NCI-H1694 (cell line): ENCODE measurements at places on chromosomes 4 and X.

DNA sequence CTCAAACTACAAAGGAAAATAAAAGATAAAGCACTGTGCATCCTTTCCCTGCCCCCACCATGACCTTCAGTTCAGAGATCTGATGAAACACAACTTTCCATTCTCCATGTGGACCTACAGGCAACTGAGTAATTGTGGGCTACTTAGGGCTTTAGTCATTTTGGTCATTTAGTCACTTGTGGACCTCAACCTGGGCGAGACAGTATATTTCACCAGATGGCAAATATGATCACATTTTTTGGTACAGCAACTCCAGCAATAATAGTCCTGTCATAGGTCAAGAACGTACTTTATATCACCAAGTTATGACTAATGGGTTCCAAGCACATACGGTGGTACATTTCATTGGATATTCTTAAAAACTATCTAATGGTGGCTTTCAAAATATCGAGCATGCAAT, 141.2 kb downstream of the PDGFC start:
- no peak for DNase-seq

GRCh38 chr4:107276052-107276451, 239.9 kb upstream of the DKK2 start:
- no peak for DNase-seq

GRCh38 chrX:10619425-10620046, 849 bp downstream of the MID1 start:
- no peak for DNase-seq

DNA sequence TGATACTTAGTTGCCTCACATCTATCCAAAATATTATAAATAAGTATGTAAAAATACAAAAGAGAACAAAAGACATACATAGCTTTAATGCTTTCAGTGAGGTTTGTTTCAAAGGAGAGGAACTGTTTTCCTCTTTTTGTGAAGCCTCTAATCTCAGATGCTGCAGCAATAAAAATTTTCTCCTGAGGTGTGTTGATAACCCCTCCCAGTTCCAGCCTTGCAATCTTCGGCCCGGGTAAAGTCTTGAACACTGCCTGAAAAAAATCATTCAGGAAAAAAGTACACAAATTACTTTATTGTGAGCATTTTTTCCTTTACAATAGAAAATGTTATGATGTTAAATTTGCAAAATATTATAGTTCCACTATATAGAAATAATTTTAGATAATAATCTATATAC, 8.8 kb downstream of the BBS7 start:
- DNase-seq: no peak
